Hepatocyte (in vitro differentiated cells): ENCODE measurements at places on chromosomes 1 and 21.
A peak's percentile ranks its signal among the peaks of the same experiment; 100 is the strongest.

DNA sequence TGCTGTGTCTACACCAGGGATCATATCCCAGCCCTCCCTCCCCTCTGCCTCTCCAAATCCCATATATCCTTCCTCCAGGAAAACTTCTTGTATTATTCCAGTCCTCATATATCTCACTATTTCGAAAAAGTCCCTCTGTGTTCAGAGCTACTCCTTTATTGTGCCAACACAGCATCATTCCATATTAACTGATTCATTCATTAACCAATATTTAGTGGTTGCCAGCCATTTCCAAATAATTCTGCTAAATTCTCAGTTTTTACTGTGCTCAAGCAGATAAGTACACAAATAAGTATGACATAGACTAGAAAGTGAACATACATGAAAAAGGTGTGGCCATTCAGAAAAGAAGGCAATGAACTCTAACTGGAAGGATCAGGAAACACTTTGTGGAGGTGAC is 241.6 kb upstream of the DUSP10 start:
- H3K4me3 ChIP-seq, result no peak overlapping the region
- no peak overlapping the region for H3K27ac ChIP-seq
- H3K36me3 ChIP-seq, result no peaks in the 10 kb centered on the region
- no peak for DNase-seq
- no peaks in the 10 kb centered on the region for H3K4me1 ChIP-seq
- H3K27me3 ChIP-seq, result no peaks in the 10 kb centered on the region

DNA sequence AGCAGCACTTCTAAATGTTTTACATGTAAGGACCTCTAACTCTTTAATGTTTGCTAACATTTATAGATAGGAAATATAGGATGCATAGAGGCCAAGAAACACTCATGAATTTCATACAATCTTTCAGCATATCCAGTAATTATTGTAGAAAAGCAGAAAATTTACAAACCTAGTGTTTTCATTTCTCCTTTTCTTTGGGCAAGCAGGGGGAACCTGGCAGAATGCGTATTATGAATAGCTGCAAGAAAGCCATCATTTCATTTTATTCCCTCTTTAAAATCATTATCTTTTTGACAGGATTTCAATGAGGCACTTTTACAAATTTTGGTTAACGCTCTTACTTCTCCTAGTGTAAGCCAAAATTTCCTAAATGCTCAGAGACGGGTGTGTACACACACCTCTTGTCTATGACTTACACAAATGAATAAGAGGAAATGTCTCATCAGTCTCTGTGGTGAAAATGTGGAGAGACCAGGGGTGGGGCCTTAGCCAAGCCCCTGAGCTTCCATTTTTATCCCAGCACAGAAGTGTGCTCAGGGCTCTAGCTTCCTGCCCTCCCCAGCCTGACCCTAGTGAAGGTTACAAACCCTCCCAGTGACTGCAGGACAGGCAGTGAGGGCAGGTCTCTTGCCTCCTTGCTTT is 91.6 kb downstream of the LRRC8C start:
- peak overlapping the region; percentile 25 for H3K27ac ChIP-seq
- H3K4me3 ChIP-seq, result no peak overlapping the region
- no peaks in the 10 kb centered on the region for H3K27me3 ChIP-seq
- peaks cover 9% of the 10 kb centered on the region for H3K4me1 ChIP-seq
- H3K36me3 ChIP-seq, result no peaks in the 10 kb centered on the region

GRCh38 chr1:170714938-170715337 is 51.0 kb downstream of the PRRX1 start:
- H3K27me3 ChIP-seq, result no peaks in the 10 kb centered on the region
- no peaks in the 10 kb centered on the region for H3K4me1 ChIP-seq
- no peak for DNase-seq
- no peaks in the 10 kb centered on the region for H3K36me3 ChIP-seq

- no peaks in the 10 kb centered on the region for H3K36me3 ChIP-seq
- no peak overlapping the region for H3K27ac ChIP-seq
- no peak for DNase-seq
- no peaks in the 10 kb centered on the region for H3K27me3 ChIP-seq
- no peaks in the 10 kb centered on the region for H3K4me1 ChIP-seq
Measured at GRCh38 chr1:170545476-170545875, 13.5 kb downstream of the GORAB start.
